ENCODE measurements at places on chromosomes 13 and 19.

- no peak for DNase-seq
Observed at GRCh38 chr13:114341003-114341777, 26.9 kb downstream of the CHAMP1 start.

DNA sequence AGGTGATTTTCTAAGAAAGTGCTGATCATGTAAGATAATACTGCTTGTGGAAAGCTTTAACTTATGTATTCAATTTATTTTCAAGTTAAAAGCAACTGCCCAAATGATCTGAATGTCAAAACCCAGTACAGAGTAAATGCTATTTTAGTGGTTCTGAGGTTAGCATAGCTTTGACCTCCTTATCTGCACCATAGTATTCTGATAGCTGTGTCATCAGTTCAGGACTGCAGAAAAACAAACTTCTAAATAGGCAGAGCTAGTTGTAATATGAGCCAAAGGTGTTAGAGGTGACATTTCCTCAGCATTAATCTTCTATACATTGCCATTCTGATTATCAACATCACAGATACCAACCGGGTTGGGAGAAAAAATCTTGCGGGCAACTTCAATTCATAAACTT lies 758.7 kb downstream of the SLITRK5 start:
- DNase-seq, result no peak

DNA sequence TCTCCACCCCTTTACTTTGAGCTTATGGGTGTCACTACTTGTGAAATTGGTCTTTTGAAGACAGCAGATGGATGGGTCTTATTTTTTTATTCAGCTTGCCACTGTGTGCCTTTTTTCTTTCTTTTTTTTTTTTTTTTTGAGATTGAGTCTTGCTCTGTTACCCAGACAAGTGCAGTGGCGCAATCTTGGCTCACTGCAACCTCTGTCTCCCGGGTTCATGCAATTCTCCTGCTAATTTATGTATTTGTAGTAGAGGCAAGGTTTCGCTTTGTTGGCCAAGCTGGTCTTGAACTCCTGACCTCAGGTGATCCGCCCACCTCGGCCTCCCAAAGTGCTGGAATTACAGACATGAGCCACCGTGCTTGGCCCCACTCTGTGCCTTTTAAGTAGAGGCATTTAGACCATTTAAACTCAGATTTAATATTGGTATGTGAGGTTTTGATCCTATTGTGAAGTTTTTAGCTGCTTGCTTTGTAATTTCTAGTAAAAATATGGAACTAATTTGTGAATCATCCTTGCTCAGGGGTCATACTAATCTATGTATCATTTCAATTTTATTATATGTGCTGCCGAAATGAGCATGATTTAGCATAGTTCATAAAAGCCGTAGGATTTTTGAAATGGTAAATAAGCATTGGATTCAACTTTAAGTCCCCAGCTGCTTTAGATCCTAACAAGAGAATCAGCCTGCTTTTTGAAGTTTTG lies 584.5 kb downstream of the SLITRK1 start:
- no peak for DNase-seq

DNA sequence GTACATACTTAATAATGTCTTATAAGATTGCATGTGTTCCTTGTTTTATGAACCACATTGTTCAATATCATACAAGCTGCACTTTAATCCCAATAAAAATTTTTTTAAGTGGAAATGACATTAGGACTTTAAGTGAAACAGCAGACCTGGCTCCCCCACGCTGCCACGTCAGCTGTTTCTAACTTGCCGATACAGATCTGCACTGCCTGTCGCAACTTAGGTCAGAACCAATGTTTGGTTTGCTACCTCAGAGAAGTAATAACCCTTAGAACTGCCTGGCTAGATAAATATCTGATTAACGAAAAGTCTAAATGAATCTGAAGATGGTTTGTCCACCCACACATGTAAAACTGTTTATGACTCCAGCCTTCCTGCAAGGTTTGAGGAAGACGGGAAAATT lies 327.5 kb upstream of the DACH1 start:
- no peak for DNase-seq

GRCh38 chr19:44955505-44956439 lies 592 bp downstream of the CLPTM1 start:
- DNase-seq, result no peak

DNA sequence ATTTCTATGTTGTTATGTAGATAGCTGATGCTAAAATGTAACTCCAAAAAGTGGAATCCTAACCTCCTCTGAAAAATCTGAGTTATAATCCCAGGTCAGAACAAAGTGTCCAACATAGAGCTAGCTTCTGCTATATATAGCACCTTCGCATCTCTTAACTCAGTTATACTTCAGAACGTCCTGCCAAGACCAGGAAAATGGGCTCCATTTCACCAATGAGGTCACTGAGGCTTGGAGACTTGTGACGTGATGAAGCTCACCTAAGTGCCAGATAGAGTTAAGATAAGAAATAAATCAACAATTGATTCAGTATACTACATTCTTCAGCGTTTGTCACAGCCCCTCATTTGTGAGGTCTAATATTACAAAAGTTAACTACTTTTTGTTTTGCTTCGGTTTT lies 88.8 kb downstream of the KCTD12 start:
- DNase-seq, result no peak

DNA sequence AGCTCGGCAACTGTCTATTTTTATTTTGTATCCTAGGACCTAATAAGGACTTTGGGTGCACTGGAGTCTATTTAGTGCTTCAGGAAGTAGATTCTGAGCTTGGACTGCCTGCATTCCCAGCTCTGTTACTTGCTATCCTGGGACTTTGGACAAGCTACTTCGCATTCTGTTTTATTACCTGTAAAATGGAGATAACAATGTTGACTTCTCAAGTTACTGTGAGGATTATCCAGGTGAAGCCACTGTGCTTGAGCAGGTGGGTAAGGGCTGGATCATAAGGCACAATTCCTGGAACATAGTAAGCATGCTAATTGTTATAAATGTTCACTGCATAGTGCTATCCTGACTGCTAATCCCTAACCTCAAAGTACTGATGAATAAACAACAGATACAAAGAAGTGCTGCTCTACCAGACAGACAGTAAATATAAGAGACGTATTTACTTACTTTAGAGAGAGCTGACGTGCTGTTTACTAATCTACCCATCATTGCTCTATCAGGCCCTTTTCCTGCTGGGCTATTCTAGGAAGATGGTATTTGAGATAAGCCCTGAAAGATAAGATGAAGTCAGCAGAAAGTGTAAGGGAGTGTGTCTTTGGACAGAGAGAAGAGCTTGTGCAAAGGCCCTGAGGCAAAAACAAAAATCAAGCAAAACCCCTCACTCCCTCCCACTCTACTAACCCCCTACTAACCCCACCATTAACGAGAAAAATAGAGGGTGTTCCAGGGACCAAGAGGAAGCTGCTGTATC lies 50.8 kb upstream of the FLT1 start:
- DNase-seq, result no peak

DNA sequence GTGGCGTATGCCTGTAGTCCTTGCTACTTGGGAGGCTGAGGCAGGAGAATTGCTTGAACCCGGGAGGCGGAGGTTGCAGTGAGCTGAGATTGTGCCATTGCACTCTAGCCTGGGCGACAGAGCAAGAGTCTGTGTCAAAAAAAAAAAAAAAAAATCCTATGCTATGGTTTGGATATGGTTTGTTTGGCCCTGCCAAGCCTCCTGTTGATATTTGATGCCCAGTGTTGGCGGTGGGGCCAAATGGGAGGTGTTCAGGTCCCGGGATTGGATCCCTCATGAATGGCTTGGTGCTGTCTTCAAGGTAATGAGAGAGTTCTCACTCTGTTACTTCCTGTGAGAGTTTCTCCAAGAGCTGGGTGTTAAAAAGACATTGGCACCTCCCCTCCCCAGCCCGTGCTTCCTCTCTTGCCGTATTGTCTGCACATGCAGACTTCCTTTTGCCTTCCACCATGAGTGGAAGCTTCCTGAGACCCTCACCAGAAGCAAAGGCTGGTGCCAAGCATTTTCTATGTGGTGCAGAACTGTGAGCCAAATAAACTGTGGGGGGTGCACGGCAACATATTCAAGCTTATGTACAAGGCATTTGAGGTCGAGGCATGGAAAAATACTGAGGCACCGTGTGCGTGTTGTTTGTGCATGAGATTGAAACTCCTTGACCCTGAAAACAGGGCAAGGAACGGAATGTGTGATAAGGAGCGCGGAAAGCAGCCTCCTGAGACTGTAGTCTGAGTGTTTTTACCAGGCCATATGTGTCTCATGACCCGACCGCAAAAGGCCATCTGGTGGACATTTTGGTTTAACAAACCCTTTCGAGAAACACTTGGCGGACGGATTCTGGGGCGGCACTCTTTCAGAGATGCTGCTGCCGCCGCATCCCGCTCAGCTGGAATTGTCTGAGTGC lies 7.3 kb downstream of the SIGLEC9 start:
- no peak for DNase-seq

- no peak for DNase-seq
Observed at GRCh38 chr19:4951656-4952055, 17.3 kb upstream of the KDM4B start.

DNA sequence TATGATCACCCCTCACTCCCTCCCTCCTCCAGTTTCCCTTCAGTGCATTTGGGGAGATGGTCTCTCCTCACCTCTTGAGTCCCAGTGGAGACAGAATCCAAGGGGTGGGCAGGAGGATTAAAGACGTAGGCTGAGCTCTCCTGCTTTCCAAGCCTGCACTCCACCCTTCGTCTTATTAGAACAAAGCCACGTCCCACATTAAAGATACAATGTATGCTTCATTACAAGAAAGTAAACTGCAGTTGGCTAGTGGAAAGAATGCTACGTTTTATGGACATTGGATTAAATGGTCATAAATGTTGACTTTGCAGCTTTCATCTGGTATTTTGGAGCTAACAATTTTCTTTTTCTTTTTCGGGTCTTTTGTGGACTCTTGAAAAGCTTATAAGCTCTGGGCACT lies 1.5 kb upstream of the KLK11 start:
- DNase-seq, result no peak

- no peak for DNase-seq
Observed at GRCh38 chr19:13014101-13014920, 19.0 kb downstream of the NFIX start.

GRCh38 chr19:58406818-58407657 lies 1.4 kb upstream of the ZNF584 start:
- DNase-seq, result no peak

DNA sequence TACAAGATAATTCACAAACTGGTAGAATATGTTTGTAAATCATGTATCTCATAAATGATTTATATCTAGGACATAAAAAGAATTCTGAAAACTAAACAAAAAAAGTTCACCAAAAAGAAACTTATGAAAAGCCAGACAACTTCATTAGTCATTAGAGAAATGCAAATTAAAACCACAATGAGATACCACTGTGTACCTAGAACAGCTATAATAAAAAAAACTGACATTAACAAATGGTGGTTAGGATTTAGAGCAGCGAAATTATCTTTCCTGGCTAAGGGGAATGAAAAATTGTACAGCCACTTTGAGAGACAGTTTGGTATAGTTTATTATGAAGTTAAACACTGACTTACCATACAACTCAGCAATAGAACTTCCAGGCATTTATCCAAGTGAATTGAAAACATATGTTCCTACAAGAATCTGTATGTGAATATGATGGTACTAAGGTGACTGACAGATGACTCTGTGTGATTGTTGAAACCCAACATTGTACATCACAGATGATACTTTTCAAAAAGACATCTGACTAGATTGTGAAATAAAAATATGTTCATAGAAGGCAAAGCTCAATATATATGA lies 41.8 kb downstream of the UGGT2 start:
- DNase-seq, result no peak

GRCh38 chr13:51848674-51849073 lies 3.7 kb upstream of the TMEM272 start:
- DNase-seq, result no peak

DNA sequence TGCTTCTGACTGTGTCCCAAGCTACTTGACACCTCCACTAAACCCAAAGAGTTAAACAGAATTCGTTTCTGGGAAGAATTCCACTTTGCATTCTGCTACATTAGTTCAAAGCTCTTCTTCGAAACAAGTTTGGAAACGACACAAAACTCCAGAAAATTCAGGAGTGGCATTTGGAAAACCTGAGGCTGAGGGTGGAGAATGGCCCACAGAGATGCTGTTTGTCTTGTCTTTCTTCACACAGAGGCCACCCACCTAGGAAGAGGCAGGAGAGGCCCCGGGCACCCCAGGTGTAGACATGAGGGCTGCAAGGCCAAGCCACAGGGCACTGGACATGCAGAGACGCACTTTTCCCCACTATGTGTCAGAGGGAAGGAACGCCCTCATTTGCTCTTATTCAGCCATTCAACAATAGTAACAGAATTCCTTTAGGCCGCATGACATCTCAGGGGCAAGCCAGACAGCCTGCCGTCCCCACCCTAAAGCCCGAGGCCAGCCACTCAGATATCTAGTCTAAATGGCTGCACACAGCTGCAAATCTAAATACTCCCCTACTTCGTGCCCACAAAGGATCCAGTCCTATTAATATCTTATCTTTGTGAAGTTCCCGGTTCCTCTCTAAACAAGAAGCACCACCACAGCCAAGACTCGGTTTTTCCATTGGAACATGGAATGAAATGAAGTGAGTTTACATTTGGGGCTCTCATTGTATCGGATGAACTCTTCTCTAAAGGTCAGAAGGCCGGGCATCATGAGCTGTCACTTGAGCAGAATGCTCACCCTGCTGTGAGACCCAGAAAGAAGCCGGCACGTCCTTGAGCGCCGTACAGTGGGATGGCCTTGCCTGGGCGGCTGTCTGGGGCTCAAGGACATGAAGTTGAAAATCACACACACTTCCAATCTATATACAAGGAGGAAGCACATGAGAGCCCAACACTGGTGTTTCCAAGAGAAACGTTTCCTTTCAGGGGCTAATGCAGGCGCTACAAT lies 19.8 kb downstream of the COL4A1 start:
- DNase-seq, result no peak

GRCh38 chr13:112481458-112481857 lies 105.3 kb downstream of the SPACA7 start:
- no peak for DNase-seq

DNA sequence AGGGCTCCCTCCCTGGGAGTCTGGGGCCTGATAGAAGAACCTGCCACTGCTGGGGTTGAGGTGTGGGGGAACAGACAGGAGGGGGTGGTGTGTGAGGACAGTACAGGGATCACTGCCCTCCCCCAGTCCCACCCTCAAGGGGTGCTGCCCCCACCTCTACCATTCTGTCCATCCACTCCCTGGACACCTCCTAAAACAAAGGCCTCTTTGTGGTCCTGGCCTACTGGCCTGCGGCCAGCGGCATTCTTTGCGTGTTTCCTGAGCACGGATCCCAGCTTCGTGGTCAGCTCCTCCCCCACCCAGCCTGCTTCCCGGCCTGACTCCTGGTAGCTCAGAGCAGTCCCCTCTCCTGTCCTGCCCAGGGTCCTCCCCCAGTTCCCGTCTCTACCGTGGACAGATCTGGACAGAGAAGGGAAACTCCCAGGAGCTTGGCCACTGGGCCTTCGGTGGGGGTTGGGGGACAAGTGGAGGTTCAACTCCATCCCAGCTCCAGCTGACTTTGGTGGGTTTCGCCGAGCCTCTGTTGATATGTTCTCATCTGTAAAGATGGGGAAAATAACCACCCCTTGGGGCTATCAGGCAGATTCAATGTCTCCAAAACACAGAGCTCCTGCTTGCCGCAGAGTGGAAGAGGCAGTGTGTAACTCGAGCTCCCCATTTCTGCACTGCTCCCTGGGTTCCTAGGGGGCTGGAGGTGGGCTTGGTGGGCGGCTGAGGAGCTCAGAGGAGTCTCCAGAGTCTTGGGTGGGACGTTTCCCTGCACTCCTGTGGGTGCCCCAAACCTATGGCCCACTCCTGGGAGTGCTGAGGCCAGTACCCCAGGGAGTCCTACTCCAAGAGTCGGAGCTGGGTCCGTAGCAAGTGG lies 48.7 kb downstream of the LYL1 start:
- no peak for DNase-seq
